Stimulated activated CD4-positive, alpha-beta T cell treated with anti-CD3 and anti-CD28 coated beads, Interleukin-12 subunit alpha, Interleukin-12 subunit beta, amount 100 ng/mL, for 4 hours (primary cell): ENCODE measurements at places on chromosomes 4 and X.
A peak's percentile ranks its signal among the peaks of the same experiment; 100 is the strongest.

- no peak for DNase-seq
These were observed 139.2 kb upstream of the IRS4 start for GRCh38 chrX:108875548-108875947.

DNA sequence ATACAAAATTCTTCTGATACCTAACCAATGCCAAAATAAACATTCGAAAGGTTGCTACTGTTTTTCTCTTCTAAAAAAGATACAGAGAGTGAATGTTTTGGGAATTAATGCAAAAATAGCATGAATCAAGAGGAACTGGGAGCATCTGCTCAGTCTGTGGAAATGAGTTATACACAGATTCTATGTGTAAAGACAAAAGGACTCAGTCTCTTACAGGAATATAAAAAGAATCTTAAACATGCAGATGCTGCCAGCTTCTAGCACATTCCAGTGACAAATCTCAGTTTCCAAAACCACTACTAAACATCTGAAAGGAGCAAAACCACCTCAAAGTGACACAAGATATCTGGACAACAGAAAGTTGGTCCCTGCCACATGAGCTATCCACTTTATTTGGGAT is 55.0 kb downstream of the PAPSS1 start:
- DNase-seq, result no peak

DNA sequence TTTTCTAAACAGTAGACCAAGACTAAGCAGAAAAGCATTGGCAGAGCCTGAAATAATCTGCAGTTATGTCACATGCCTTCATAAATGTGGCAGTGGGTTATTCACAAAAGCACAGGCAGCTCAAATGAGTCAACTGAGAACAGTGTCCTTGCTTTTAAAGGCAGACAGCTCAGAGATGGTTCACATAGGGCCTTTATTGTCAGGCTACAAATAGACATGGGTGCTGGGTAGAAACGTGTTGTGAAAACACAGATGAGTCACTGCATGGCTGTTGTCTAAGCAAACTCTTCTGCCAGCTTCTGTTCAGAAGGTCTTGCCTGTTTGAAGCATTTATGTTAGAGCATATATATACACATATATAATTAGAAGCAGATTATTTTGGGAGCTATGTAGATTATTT is 118.0 kb downstream of the SLC4A4 start:
- no peak for DNase-seq

DNA sequence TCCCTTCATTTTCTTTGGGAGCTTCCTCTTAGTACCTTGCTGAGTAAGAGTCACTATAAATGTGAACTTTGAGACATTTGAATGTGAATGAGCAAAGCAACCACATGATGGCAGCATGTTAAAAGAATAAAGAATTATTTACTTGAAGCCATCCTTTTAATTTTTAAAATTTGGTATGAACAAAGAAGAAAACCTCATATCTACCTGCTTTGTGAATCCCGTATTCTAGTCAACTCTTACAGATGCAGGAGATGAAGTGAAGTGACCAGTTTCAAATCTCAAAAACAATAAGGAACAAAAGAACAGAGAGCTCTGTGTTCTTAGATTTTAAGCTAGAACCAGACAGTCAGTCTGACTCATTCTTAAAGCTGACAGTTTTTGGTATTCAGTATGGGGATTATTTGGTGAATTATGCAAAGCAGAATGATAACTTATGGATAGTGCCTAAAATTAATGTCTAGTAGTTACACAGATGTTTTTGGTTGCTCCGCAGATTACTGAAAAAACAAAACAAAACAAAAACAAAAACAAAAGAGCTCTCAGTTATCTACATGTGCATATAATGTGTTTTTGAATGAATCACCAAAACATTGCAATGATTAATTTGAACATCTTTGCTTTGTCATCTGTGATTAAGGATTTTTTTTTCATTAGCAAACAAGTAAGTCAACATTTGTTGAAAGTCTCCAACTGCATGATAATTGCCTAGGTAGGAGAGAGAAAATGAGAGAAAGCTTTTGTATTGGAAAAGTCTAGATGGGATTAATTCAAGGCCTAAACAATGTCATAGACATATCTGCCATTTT is 48.2 kb upstream of the H2AZ1 start:
- no peak for DNase-seq

- DNase-seq, result no peak
These were observed 23.1 kb upstream of the ARMCX2 start for GRCh38 chrX:101682723-101683122.

DNA sequence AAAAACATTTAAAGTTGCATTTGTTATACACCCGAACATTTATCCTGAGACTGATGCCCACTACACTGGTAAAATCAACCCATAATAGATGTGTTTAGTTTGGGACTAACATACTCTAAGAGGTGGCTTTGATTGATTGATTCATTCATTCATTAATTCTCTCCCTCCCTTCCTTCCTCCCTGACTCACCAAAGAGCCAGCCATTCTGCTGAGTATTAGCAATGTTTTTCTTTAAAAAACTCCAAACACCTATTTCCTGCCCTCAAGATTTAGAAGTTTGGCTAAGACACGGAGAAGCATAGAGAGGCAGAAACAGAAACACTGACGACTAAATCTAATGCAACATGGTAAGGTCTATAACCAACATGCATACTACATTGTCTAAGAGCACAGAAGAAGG is 88.9 kb downstream of the RASL11B start:
- no peak for DNase-seq

DNA sequence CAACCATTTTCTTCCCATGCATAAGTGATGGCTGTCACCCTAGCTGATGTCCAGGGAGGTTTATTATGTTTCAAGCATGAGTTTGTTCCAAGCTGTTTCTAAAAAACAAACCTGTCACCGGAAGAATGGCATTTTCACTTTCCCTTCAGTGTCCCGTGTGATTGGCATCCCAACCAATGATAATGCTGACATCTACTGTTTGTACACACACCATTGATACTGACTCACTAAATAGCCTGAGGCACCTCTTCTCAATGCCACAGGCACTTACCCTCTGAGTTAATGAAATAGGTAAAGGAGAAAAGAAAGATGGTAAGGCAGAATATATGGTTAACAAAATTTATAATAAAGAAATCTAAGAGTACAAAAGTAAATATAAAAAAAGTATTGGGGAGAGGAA is 23.1 kb upstream of the VCX2 start:
- DNase-seq, result no peak

DNA sequence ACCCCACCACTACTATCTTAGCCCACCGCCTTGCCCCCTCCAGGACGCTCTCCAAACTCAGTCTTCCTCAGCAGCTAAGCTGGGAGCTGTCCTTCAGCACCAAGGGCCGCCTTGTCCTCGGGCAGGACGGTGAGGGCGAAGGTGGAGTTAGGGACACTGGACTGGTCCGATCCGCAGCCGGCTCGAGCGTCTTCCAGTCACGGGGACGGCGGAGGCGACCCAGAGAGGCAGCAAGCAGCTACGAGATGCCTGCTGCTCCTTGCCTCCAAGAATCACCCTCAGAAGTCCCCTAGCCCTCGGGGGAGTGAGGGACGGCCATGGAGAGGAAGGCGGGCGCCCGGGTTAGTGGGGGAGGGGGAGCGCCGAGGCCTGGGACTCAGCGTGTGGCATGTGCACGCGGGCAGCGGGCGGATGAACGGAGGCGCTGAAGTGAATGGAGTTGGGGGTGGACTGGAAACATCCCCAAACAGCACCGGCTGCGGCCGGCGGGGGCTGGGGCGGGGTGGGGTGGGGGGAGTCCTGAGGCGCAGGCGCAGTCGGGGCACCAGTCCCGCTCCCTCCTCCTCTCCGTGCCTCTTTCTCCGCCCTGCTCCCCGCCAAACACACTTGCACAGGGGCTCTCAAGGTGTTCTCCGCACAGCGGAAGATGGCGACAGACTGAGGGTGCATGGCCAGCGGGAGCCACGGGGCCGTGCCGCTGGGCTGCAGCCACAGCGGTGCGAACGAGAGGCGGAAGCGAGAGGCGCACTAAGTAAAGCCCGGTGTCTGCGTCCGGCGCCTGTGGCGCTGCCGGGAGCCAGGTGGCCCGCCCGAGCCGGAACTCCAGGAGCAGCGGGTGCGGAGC is at the start of gene NALF2:
Gene NALF2 (plus strand): TSS at position 545 of the 844 bp plus-strand sequence. CDS start 957 bp downstream, outside the sequence.
- DNase-seq, result peak; percentile 25

DNA sequence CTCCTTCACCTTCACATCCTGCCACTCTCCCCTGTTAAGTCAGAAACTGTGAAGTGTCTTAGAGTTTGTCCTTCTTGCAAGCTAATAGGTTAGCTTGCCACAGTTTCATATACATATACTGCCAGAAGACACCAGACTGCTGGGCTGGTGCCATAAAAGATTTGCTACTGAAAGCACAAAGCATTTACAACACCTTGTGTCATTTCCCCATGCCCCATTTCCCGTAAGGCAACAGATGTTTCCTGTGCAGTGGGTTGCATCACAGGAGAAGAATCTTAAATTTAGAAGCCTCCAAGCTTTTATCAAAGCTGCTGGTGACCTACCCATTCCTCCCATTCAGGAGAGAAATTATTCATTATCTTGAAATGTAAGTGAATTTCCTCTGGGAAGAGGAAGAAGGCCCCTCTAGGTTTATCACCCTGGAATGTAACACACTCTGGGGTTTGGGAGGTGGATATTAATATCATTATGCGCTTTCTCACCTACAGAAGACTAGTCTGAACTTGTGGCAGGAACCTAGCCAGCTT is 34.5 kb upstream of the RAB33B start:
- no peak for DNase-seq

- DNase-seq, result no peak
These were observed 30.1 kb downstream of the CYBB start for GRCh38 chrX:37809970-37810369.

- DNase-seq, result no peak
These were observed 93.9 kb upstream of the C1QTNF7 start for GRCh38 chr4:15333692-15334633.

- no peak for DNase-seq
These were observed 162.8 kb upstream of the ARX start for GRCh38 chrX:25178555-25178954.

DNA sequence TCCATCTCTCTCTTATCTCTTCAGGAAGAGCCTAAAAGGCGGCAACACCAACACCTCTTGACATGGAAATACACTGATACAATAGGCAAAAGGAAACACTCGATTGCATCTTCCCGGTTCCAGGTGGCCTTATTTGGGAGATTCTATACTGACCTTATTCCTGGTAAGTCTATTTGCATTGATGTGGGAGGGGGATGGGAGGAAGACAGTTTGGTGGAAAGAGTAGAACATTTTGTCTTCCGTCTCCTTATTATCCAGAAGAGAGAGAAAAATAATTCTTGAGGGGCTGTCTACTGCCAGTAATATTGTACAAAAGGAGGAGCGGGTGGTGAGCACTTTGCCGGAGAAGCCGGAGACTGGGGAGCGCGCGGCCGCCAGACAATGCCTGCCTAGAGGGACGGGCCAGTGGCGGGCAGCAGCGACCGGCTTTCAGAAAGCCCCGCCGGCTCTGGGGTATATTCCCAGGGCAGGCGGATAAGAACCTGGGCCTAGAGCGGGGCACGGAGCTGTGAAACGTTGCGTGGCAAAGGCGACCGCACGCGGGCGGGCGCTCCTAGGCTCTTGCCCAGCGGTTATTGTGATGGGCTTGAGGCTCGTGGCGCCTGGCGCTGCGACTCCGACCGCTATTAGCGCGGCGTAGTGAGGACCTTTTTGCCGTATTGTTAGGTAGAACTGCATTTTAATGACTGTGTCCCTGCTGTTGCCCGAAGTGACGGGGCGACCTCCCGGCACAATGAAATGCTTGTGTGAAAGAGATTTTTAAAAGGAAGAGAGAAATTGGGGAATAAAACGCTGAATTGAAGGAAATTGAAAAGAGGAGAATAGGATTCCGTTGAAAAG is 518 bp downstream of the PRDM8 start:
- DNase-seq, result peak; percentile 29

DNA sequence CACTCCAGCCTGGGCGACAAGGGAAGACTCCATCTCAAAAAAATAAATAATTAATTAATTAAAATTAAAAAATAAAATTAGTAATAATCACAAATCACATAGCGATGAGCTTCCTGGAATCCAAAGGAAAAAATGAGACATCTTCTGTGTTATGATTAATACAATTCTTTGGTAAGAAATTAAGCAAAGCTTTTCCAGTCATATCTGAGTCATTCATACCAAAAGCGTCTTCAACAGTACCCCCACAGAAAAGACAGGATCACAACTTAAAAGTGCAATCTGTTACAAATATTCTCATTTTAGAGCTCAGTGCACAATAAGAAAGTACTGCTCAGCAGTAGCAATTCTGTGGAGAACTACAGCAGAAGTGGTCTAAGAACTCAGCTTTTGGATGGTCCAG is 168.5 kb upstream of the MXRA5 start:
- no peak for DNase-seq
